ENCODE measurements at places on chromosomes 3 and 15.

- DNase-seq, result peak; percentile 60
These were observed 15.6 kb upstream of the WWTR1 start for GRCh38 chr3:149673393-149673792.

- DNase-seq, result no peak
These were observed 931.9 kb downstream of the IGSF11 start for GRCh38 chr3:118102737-118103136.

DNA sequence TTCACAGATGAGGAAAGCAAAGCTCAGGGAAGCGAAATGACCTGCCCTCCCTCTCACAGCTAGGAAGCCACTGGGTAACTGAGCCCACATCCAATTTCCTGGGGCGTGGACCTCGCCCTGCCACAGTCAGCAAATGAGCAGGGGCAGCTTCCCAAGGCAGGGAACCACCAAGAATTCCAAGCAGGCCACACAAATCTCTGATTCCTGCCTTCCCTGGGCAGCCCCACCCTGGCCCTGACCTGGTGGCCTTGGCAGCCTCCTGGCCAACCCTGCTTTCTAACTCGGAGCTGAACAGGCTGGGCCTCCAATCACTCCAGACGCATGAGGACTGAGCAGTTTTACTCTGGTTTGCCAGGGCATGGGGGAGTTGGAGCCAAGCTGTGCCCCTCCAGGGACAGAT is 203.7 kb upstream of the TLE3 start:
- DNase-seq, result no peak

DNA sequence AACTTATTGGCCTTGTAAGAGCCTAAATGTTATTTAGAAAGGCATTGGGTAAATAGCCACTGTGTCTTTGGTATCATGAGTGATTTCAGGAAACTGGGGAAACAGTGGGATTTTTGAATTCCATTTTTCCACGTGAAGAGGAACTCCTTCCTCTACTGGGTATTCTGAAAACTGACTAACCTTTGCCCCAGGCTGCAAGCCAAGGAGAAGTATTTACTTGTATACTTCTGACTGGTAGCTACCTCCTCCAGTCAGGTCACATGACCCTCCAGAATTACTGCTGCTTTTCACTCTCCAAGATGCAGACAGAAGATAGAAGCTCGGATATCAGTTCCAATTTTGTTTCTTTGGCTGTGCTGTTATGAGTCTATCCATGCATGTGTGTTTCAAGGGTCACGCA is 50.9 kb upstream of the MAP3K13 start:
- no peak for DNase-seq

All from M059J (cell line).